GM04504 (cell line): ENCODE measurements at places on chromosomes 11 and 22.

DNA sequence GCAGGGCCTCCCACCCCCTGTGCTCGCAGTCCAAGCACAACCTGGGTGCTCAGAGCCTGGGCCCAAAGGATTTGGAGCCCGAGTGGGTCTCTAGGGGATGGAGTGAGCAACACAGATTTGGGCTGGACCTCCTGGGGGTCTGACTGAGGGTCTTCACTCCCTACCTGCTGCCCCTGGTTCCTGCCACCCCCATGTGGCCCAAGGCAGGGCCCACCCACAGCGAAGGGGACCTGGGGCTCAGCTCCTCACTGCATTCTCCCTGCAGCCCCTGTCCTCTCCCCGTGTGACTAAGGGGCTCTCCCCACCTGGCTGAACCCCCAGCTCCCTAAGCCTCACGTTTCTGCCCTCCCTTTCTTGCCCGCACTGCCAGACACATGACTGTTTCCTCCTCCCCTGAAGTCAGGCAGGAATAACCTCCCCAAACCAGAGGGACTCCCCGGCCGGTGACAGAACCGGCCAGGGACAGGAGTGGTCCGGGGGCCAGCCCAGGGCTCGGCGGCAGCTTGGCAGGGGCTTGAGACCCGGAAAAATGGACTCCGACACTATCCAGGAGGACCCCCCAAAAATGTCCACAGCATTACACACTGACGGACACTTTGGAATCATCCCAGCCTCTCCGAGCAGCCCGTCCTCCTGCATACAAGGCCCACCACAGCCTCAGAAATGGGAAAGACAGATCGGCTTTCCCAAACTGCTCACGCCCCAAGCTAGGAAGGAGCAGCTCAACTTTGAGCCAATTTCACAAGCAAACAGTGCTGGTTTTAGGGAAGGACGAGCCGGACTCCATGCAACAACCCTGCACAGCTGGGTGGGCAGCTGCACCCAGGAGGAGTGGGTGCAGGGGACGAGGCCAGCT, 57.8 kb downstream of the BRD1 start:
- no peak for DNase-seq

- no peak for DNase-seq
These were observed 12.1 kb downstream of the TRIM51 start for GRCh38 chr11:55895216-55895615.

DNA sequence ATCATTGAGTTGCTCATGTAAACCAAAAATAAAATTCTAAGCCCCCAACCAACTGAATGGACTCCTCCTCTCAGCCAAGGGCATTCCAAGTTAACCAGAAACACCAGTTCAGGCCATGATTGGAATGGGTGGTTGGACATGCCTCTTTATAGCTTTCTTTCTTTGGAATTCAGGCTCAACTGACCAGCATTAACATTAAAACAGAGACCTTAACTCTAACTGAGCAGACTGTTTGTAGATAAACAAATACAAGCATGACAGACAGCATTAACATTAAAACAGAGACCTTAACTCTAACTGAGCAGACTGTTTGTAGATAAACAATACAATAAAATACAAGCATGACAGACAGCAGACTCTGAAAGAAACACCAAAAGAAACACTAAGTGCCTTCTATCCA, 278.2 kb downstream of the DLG2 start:
- DNase-seq: no peak

DNA sequence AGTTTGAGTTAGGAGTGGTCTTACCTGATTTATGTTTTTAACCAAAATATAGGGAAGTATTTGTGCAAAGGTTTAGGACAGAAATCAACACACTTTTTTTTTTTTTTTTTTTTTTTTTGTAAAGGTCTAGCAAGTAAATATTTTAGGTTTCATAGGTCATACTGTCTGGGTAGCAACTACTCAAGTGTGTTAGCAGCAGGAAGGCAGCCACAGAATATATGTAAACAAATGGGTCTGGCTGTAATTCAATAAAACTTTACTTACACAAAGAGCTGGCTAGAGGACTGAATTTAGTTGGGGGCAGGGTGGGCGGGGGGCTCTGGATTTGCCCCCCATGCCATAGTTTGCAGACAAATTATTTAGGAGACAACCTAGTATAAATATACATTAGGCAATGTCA, 510.4 kb downstream of the NELL1 start:
- DNase-seq: no peak

GRCh38 chr11:59562292-59562691, 51.0 kb downstream of the OR4D9 start:
- no peak for DNase-seq

GRCh38 chr22:29165321-29166060, 40.2 kb upstream of the EMID1 start:
- DNase-seq: no peak

- DNase-seq: no peak
These were observed 80.1 kb downstream of the PICALM start for GRCh38 chr11:85988780-85989179.

DNA sequence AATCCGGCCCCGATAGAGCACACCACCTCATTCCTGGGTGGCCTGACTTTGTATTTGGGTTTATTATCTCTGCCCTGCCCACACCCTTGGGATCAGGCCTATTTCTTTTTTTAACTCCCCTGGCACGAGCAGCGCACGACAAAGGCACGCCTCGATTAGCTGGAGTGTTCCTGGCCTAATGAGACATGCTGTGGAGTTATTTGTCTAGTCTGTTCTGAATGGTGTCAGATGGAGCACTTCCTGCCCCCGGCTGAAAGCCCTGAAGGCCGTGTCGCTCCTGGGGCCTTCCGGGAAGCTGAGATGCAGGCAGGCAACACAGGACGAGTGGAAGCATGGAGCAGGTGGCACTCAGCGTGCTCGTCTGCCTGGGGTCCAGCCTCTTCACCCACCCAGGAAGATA, 47.1 kb downstream of the LARGE1 start:
- DNase-seq: no peak

DNA sequence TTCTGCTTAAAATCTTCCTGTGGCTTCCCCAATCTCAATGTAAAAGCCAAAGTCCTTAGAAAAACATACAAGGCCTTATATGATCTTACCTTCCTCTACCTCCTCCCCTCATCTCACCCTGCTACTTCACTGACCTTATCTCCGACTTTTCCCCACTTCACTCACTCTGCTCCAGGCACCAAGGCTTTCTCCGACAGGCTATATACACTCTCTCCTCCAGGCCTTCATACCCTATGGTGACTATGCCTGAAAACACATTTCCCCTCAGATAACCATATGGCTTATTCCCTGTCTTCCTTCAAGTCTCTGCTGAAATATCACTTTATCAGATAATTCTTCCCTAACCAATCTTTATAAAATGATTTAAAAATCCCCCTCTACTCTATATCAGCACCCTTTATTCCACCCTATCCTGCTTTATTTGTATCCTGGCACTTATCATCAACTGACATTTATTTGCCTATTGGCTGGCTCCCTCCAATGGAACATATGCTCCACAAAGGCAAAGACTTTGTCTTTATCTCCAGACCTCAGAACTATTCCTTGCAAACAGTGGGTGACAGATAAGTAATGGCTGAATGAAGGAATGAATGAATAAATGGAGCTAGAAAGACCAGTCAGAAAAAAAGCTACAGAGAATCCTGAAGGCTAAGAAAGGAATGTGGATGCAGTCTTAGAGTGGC, 52.7 kb downstream of the PAK1 start:
- no peak for DNase-seq

GRCh38 chr11:92979176-92979575, 9.7 kb downstream of the MTNR1B start:
- no peak for DNase-seq

- no peak for DNase-seq
These were observed 23.6 kb upstream of the MYRF start for GRCh38 chr11:61728940-61729219.

GRCh38 chr22:38177044-38177443, 4.6 kb downstream of the PLA2G6 start:
- DNase-seq: no peak

DNA sequence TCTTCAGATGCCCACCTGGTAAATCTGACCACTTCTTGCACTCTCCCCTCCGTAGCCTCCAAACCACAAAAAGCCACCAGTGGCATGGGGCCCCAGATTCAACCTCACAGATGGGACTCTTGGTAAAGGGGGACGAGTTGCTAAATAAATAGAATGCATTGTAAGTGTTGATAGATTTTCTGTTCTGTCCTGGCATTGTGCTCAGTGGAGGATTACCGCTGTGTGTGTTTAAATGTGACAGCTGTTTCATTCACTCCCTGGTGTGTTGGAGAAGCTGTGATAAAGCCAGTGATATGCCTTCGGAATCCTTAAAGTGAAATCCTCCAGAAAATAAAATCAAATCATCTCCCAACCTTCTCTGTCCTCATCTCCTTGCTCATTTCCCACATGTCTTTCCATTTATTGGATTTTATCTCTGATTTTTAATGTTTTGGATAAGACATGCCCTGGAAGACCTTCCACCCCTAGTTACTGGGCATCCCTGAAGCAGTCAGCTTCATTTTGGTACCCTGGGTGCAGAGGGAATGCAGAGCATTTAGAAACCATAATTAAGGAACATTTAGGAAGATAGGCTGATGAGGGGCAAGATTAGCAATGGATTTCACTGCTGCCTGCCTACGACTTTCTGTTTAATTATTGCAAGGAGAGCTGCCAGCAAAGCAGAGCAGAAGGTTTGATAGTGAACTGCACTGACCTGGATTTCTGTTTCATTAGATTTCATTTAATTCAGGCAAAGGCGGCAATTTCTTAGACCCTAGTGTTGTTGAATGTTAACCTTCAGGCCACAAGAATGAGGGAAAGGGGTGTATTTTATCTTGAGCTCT, 460.9 kb upstream of the KIRREL3 start:
- DNase-seq: no peak

GRCh38 chr11:16148301-16148931, 207.9 kb downstream of the SOX6 start:
- no peak for DNase-seq

DNA sequence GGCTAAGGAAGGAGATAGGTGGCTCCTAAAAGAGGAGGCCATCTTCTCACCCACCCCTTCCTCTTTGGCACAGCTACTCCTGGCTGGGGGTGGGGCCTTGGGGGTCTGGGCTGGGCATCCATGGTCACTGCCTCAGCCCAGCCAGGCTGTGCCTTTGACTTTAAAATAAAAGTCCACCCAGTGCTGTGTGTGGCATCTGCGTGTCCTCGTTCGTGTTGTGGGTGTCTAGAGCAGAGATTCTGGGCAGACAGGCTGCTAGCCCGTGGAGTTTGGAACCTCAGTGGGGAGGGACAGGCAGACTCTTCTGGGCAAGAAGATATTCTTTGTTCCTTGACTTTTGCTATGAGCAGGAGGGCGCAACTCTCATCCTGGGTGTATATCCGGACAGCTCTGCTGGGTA, 13.1 kb downstream of the RPS6KA4 start:
- no peak for DNase-seq

- DNase-seq: no peak
These were observed 139.6 kb downstream of the LARGE1 start for GRCh38 chr22:33780531-33781136.

DNA sequence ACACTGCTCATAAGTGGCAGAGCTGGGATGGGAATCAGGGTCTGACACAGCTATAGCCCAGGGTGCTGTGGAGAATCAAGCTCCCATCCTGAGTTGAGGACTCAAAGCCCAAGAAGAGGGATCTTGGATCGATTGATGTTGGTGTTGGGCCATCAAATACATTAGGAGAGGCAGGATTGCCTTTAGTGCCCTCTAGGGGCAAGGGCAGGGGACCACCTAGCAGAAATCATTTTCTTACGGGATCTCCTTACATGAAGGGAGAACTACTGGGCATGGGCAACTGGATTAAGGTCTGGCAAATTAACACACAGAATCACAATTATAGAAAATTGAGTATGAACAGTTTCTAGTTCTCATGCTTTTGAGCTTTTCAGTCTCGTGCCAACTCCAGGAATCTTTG, 24.9 kb upstream of the EMSY start:
- no peak for DNase-seq

DNA sequence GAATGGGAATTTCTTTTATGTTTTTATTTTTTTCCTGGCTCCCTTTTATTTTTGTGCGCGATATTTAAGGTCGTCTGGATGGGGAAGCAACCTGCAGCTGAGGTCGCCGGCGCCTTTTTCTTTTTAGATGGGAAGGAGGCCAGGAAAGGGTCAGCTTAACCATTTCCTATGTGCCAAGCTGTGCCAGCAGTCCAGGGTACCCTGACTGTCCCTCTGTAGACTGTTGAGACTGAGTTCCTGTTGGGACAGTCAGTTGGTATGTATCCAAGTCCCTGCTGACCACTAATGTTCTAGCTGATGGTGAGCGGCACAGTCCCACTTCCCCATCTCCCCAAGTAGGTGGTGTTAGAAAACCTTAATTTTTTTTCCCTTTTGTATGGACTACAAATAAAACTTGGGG, 10.5 kb downstream of the RBM14 start:
- DNase-seq: no peak

- no peak for DNase-seq
These were observed 1.7 kb upstream of the LINC01488 start for GRCh38 chr11:69479591-69480271.

DNA sequence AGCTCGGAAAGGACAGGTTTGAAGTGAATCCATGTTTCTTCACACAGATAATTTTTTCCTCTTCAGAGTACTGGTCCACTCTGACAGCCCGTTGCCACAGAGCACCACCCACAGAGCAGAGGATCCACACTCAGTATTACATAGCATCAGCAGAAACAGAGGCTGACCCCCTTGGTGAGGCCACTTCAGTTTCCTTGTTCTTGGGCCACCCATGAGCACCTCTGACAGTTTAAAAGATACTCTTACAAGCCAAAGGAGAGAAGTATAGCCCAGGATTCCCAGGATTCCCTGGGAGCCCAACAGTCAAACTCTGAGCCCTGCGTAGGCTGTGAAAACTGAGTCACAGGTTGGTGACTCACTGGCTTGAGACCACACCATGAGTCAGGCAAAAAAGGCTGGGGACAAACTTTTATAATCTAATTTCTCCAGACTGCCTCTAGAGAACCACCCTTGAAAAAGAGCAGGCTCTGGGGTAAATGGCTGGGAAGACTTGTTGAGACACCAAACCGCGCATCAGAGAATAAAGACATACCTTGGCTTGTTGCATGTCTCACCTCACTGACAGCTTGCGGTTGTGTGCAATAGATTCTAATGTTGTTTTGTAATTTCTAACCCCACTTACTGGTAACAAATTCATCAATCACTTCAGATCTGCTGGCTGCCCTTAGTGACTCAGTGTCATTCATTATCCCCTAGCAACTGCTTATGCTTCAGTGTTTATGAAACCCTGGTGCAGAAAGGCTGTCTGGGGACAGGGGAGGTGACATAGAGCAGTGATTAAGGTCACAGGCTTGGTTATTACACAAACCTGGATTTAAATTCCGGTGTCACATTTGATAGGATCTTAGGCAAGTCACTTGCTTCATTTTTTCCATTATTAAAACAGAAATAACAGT, 56.9 kb upstream of the PRSS23 start:
- DNase-seq: peak; percentile 96

- no peak for DNase-seq
These were observed 11.9 kb upstream of the HBE1 start for GRCh38 chr11:5281596-5281995.
